ENCODE measurements at places on chromosomes 3 and 15.

DNA sequence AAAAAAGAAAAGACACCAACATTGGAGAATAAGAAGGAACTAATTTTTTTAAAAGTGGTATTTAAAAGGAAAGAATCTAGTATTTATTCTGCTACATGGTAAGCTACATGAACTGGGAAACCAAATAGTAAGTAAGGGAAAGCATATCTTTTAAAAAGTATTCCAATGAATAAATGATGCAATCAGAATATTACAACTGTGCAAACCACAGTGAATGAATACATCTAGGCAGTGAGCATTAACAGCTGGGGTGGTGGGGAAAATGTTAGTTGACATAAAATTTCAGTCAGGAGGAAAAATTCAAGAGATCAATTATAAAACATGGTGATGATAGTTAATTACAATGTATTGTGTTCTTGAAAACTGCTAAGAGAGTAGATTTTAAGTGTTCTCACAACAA lies 16.9 kb downstream of the ICE2 start:
- DNase-seq, result no peak

DNA sequence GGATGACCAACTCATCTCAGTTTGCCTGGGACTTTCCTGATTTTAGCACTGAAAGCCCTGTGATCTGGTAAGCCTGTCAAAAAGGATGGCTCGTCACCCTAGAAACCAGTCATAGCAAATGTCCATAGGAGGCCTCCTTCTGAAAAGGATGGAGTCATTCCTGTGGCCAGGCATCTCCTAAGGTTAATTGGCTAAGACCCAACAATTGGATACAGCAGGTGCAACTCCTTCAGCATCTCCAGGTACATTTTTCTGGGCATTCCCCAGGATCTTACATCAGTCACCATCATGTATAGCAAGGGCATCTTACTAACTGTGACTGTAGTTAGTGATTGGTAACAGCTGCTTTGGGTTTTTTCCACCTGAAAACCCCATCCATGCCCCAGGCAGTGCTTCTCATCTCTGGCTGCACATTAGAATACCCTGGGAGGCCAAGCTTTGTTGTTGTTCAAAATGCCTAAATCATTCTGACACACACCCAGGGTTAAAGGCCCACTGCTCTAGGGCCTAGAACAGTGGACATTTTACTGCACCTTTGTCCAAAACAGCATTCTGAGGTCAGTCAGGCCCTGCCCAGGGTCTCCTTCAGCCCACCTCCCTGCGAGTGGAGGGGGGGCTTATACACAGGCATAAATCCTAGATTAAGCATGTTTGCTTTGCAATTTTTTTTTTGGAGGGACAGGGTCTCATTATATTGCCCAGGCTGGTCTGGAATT lies 28.3 kb upstream of the GALNT15 start:
- DNase-seq, result no peak

- DNase-seq, result no peak
Measured at GRCh38 chr15:81308260-81308659, 15.7 kb downstream of the STARD5 start.

- no peak for DNase-seq
Measured at GRCh38 chr3:151321526-151321925, 4.9 kb upstream of the GPR87 start.

DNA sequence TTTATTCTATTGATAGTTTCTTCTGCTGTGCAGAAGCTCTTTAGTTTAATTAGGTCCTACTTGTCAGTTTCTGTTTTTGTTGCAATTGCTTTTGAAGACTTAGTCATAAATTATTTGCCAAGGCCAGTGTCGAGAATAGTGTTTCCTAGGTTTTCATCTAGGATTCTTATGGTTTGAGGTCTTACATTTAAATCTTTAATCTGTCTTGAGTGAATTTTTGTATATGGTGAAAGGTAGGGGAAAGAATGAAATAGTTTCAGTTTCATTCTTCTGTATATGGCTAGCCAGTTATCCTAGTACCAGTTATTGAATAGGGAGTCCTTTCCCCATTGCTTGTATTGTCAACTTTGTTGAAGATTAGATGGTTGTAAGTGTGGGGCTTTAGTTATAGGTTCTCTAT lies 10.6 kb upstream of the GCSAM start:
- DNase-seq, result no peak
